RCC 7860 (cell line): ENCODE measurements at places on chromosomes 11 and 22.
A peak's percentile ranks its signal among the peaks of the same experiment; 100 is the strongest.

DNA sequence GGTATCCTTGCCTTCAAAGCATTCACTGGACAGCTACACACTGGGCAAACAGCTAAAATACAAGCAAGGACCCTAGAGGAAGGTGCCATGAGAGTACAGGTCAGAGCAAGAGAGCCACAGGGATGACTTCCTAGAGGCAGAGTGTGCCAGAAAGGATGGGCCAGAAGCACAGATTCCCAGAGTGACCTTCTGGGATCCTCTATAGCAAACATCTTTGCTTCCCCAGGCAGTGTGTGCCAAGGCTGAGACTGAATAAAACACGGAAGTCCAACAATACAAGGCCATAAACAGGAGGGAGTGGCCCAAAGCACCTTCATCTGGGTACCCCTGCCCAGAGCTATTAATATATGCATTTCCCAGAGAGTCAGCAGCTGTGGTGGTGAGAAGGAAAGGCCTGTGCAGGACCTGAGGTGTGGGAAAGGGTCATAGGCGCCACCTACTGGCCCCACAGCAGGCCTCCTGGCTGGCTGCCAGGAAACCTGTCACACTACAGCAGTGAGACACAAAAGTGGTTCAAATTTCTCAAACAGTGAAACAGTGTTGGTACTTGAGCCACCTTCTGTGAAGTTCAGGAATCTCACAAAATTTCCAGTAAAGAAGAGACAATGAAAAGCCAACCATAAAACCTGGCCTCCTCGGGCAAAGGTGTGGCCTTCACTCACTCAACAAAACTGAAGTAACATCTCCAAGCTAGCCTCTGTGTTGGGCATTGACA, 20.3 kb downstream of the CLPB start:
- DNase-seq = peak; percentile 63

DNA sequence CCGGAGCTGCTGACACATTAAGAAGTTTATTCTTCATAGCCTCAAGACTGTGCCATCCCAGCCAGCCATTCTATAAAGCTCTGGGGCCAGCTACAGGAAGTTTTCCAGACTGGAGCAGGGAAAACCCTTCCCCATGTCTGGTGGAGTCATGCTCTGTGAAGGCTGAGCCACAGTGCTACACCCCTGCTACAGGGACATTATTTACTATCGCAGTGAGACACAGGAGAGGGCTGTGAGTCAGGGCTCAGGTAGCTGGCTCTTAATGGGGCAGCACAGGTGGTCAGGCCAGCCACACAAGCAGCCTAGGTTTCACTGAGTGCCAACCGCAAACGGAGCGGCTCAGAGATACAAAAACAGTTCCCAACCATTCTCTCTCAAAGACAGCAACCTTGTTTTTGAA, 12.1 kb downstream of the HPS4 start:
- DNase-seq = peak; percentile 96

- no peak for DNase-seq
These were observed 202.8 kb downstream of the ADAMTS15 start for GRCh38 chr11:130651066-130651855.

DNA sequence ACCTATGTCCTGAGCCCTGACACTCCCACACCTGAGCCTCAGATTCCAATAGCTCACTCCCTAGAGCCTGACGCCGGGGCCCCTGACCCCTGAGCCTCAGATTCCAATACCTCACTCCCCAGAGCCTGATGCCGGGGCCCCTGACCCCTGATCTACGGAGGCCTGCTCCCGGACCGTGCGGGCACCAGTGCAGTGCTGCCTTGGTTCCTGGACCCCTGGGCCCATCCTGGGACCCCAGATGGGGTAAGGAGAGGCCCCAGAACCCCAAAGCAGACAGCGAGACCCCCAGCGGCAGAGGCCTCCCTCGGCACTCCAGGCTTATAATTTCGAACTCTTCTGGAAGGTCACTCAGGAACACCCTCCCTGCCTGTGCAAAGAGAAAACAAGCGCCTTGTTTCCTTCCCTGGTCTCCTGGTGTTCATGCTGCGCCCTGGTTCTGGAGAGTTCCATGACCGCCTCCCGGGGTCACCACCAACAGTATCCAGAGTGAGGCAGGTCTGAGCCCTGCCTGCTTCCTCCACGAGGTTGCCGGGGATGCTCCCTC, 7.5 kb downstream of the SUSD2 start:
- DNase-seq = no peak

DNA sequence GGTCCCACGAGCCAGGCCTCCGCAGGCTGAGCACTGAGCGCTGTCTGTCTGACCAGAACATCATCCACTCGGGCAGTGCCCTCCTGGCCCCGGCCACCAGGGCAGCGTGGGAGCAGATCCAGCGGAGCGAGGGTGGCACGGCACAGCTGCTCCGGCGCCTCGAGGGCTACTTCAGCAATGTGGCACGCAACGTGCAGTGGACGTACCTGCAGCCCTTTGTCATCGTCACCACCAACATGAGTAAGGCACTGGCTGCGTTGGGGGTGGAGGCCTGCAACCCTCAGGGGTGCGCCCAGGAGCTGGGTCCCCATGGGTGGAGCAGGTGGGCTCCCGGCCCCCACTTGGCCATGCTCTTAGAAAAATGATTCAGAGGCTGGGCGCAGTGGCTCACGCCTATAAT, 49.7 kb upstream of the PRODH start:
- no peak for DNase-seq

GRCh38 chr11:43852057-43852636, 28.5 kb upstream of the ALKBH3 start:
- peak; percentile 37 for DNase-seq

GRCh38 chr22:45071618-45072017, 61.8 kb upstream of the PHF21B start:
- DNase-seq = no peak

DNA sequence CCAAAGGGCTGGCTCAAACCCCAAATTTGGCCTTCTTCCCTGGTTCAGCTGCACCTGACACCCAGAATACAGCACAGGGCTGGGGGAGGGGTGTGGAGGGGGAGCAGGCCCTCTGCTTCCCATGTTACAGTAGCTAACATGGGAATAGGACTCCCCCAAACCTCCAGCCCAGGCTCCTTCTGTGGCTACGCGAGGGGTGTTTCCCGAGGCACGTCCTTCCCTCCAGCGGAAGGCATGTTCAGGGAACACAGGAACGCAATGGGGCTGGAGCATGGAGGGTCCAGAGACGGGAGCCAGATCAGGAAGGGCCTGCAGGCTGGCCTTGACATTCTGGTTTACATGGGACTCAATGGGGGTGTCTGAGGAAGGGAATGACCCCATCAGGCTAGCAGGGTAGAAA, 11.8 kb upstream of the IGLL1 start:
- no peak for DNase-seq

GRCh38 chr11:126175393-126175792, 36.1 kb downstream of the RPUSD4 start:
- no peak for DNase-seq
